ENCODE measurements at places on chromosomes 12 and 14.

- no peak for DNase-seq
Observed at GRCh38 chr14:35471803-35472202, 62.2 kb upstream of the INSM2 start.

- no peak for DNase-seq
Observed at GRCh38 chr14:74105381-74105780, 20.6 kb downstream of the LIN52 start.

GRCh38 chr12:5343711-5344110 lies 88.2 kb upstream of the NTF3 start:
- DNase-seq = no peak

DNA sequence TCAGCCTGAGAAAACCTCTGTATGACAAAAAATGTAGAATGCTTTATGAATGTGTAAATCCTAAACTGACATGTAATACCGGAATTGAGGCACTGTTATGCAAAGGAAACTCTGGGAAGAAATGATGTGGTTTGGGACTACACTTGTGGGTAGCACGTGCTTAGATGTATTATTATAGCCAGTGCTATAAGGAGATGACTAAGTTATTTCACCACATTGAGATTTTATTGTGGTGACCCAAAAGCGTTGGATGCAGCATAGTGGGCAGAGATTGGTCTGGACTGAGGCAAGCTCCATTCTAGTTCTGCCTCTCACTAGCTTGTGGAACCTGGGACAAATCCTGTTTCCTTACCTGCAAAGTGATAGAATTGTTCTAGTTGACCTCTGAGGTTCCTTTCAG lies 172.2 kb downstream of the SNAPC1 start:
- DNase-seq = peak; percentile 67

DNA sequence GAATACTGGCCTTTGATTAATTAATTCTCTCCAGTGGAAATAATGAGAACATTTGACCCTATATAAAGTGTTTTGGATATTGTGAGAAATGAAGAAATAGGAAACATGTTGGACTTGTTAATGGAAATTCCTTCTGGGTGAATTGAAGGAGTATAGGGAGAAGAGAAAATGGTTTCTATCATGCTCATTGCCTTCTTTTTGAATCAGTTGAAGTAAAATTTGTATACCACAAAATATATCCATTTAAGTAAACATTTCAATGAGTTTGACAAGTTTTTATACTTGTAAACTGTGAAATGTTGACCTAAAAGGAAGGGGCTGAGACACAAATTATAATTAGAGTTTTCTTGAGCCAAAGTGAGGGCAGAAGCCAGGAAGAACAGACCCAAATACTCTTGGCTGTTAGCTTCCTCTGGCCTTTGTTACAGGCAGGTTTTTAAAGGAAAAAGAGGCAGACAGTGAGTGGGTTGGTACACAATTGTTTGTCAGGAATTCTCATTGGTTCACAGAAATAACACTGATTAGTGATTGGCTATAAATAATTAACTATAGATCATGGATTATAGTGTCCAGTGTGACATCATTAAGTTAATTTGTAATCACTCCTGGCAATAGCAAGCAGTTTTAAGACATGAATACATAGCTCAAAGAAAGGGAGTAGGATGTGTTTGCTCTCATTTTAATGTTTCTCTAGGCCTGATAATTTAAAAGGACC lies 826 bp downstream of the ZNF705A start:
- no peak for DNase-seq

- no peak for DNase-seq
Observed at GRCh38 chr14:89254166-89254909, 162.7 kb downstream of the FOXN3 start.

GRCh38 chr12:88145567-88146505 lies 3.7 kb downstream of the TMTC3 start:
- DNase-seq = no peak

GRCh38 chr14:58296726-58297125 lies 1.6 kb upstream of the ARID4A start:
- peak; percentile 16 for DNase-seq

DNA sequence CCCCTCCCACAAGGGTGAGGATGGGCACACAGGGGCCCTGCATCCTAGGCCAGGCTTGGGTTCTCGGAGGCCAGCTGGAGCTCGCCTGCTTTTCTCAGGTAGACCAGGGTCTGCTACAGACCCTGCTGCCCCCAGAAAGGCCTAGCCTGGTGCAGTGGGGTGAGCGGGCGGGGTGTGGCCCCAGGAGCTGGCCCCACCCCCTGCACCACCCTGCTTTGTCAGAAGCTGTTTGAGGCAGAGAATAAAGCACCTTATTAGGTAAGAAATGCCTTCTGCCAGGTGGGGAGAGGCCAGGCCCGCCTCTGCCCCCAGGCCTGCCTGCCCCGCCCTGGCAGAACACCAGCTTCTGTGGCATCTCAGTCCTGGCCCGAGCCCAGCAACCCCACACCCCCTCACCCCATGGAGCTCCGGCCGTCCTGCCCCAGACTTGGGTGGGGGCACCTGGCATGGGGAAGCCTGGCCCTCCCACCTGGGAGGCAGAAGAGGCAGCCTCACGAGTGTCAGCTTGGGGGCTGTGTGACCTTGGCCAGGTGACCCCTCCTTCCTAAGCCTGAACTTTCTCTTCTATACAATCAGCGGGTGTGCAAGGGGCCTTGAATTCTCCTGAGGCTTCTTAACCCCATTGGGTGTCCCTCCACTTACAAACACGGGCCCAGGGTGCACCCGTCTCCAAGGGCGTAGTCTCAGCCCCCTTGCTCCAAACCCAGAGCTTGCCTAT lies 43.2 kb downstream of the KRT80 start:
- no peak for DNase-seq

DNA sequence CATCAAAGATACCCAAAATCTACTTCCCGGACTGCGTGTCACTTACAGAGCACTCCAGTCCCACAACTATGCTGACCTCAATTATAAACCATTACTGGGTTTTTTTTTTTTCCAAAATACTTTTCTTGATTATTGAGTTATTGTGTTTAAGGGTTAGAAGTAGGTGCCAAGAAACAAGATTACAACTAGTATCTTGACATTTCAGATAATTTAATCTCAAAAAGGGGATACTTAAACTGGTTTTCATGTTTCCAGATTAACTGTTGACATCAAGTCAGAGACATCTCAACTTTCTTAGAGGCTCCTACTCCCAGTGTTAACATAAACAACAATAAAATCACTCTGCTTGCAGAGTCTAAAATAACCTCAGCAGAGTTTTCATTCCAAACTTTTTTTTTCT lies 131.2 kb upstream of the ARID2 start:
- no peak for DNase-seq

- DNase-seq = peak; percentile 15
Observed at GRCh38 chr12:110809149-110809548, 37.6 kb upstream of the CCDC63 start.

GRCh38 chr14:71852181-71852580 lies 80.0 kb upstream of the RGS6 start:
- DNase-seq = no peak

GRCh38 chr14:72588521-72588920 lies 305.4 kb downstream of the DPF3 start:
- DNase-seq = no peak

DNA sequence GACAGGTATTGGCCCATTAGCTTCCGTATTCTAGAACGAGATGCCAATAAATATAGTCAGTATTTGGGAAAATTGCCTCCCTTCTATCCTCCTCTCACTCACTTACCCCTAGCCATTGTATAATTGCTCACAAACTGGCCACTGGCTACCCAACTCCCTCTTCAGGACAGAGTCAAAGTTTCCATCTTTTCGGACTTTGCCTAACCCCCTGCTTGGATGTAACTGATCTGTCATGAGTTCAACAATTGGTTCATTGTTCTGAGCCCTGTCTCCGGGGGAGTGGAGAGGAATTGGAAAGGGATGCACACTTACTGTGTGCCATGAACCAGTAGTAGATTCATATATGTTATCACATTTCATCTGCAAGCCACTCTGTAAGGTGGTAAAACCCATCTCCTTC lies 12.2 kb downstream of the MYRFL start:
- DNase-seq = no peak

GRCh38 chr14:79337761-79338160 lies 873.5 kb downstream of the DIO2 start:
- DNase-seq = no peak

GRCh38 chr12:67664171-67664570 lies 15.6 kb downstream of the DYRK2 start:
- DNase-seq = no peak

DNA sequence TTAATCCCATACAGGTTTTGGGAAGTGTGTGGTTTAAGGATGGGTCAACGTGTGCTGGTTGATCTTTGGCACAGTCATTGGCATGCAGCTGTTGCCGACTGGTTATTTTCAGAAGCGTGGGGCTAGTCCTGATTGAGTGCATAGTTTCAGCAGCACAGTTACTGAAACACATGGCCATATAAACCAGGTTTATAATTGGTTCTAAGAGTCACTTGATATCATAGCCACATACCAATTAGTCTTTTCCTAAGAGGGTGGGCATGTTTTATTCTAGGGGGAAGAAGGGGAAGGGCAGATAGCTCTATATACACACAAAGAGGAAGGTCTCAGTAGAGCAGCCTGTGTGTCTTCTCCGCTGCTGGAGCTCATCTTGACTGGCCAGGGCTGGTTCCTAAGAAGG lies 11.0 kb upstream of the RPS6KL1 start:
- no peak for DNase-seq

GRCh38 chr12:94616203-94616729 lies 34.1 kb downstream of the TMCC3 start:
- peak; percentile 62 for DNase-seq

DNA sequence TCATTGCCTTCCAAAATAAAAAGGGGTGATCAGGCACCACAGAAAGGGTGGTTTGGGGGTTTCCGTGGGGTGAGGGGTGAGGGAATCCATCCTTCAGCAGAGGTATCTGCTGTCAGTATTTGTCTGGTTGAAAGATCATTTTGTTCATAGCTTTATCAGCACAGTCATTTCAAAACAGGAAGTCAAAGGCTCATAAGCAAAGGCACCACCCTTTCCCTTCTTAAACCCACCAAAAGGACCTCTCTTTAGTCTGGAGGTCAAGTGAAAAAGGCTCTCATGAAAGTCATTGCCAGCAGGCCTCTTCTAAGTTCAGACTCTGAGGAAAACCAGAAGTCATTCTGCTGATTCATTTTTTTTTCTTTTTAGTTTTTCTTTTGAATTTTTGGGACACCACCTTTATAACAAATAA lies 6.2 kb downstream of the CHST11 start:
- DNase-seq = no peak

DNA sequence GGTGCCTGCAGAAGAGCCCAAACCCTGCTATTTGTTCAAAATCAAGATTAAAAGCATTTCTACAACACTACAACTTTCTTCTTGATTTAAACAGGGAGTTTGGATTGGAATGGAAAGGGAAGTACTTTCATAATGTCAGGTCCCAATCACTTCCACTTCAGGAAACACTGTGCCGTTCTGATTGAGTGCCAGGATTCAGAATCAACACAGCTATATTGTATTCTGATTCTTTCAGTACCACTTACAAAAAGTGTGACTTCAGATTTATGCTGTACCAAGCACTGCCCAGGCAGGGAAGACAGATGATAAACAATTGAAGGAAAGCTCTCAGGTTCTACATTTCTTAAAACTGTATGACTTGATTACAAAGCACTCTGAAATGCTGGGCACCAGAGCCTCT lies 3.2 kb downstream of the TDP1 start:
- DNase-seq = no peak

DNA sequence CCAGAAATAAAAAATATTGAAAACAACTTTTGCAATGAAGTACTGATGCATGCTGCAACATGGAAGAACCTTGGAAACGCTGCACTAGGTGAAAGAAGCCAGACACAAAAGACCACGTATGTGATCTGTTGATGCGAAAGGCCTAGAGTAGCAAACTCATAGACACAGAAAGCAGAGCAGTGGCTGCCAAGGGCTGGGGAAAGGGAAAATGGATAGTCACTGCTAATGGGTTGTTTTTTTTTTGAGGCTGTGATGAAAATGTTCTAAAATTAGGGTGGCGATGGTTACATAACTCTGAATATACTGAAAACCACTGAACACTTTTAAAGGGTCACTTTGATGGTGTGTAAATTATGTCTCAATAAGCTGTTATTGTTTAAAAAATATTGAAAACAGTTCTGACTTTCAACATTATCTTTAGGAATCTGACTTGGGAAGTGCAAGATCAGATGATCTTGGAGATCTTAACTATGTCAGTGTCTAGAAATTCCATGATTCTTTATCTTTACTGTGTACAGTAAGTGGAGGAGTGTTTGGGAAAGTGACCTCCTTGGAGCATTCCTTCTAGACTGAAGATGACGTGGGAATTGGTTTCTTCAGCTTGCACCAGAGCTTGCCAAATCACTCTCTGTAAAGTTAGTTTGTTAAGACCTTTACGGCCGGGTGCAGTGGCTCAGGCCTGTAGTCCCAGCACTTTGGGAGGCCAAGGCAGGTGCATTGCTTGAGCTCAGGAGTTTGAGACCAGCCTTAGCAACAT lies 12.4 kb downstream of the MLXIP start:
- DNase-seq = no peak

- no peak for DNase-seq
Observed at GRCh38 chr12:85516667-85517325, 236.8 kb downstream of the ALX1 start.

GRCh38 chr12:12800406-12801180 lies 12.6 kb upstream of the DDX47 start:
- no peak for DNase-seq

- no peak for DNase-seq
Observed at GRCh38 chr14:68479247-68479646, 313.6 kb downstream of the ZFP36L1 start.
